ENCODE measurements at places on chromosomes 1 and 21.

- DNase-seq = no peak
These were observed 40.7 kb downstream of the ARHGEF11 start for GRCh38 chr1:157004806-157005205.

GRCh38 chr1:113040718-113041412, 32.1 kb upstream of the LRIG2 start:
- DNase-seq = no peak

- no peak for DNase-seq
These were observed 62.5 kb downstream of the TMCO4 start for GRCh38 chr1:19737104-19737825.

- no peak for DNase-seq
These were observed 49.5 kb downstream of the TRIM11 start for GRCh38 chr1:228356897-228357680.

DNA sequence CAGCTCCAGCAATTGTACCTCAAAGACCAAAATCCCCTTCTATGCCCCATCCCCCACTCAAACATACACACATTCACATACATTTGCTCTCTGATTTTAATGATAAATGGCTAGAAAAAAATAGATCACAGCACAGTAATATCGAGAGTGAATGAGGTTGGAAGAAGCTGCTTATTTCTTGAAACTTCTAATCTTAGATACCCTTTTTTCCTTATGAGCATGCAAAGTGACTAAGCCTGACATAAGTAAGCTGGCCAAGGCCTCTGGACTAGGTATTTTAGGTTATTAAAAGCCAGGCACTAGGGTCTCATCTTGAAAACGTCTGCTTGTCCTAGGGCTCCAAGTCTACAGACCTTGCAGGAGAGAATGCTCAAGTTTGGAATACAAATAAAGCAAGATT, 133.6 kb downstream of the TGFBR3 start:
- DNase-seq = no peak

GRCh38 chr1:157249326-157249725, 111.1 kb upstream of the ETV3 start:
- DNase-seq = no peak

GRCh38 chr21:46424039-46424591, 34.6 kb upstream of the DIP2A start:
- DNase-seq = no peak

DNA sequence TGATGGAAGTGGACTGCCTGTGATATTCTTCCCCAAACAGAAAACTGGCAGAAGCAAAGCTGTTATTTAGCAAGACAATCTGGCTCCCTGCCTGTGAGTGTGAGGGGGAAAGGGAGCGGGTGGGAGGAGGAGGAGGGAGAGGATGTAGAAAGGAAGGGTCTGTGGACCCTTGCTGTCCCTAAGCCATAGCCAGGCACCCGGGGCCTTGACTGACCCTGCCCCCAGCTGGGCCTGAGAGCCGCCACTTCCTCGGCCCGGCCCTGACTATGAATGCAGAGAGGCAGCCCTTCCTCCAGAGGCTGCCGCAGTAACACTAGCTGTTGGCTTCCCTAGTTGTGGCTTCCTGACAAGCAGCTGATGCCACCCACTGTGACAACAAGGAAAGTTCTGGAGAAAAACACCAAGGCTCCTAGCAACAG, 13.9 kb downstream of the PLA2G2F start:
- no peak for DNase-seq

GRCh38 chr1:213291526-213291925, 240.5 kb downstream of the RPS6KC1 start:
- no peak for DNase-seq

GRCh38 chr1:155834296-155834926, 22.6 kb downstream of the GON4L start:
- no peak for DNase-seq

GRCh38 chr1:203177470-203178039, 1.9 kb upstream of the MYBPH start:
- no peak for DNase-seq

- DNase-seq = no peak
These were observed 2.5 kb upstream of the MEF2D start for GRCh38 chr1:156502894-156503697.

GRCh38 chr1:6181347-6181770, 1.2 kb upstream of the CHD5 start:
- no peak for DNase-seq

- no peak for DNase-seq
These were observed 119.8 kb downstream of the OSBPL9 start for GRCh38 chr1:51736702-51737101.

DNA sequence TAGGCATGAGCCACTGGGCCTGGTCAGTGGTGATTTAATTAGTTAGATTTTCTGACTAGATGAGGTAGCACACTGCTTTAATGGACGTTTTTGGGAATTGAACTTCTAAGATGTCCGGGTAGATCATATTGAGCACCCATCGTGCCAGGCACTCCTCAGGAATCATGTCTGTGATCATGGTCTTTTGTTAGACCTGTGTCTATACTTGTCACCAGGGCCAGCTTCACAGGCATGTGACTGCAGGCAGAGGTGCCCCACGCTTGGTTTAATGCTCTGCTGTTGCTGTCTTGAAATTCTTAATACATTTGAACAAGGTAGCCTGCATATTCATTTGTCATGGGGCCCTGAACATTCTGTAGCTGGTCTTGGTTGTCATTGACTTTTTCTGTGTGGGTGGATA, 19.6 kb downstream of the UBE4B start:
- DNase-seq = no peak

Data from NCI-H2171 (cell line).